Bronchial epithelial cell (primary cell): ENCODE measurements at places on chromosomes 11 and 22. TPM values are rescaled to one million over a fixed set of nuclear protein-coding genes. Genes with fewer than 3 reads are reported as not detected.

The C11orf98 gene
- total RNA-seq = 79.5 and 83.7 TPM in 2 replicates

The LRRC75B gene
- 4.2 and 5.5 TPM in 2 replicates for total RNA-seq

The WNT7B gene
- total RNA-seq = 18.2 and 23.9 TPM in 2 replicates

The CABP4 gene
- not detected in 2 replicates for total RNA-seq

The DDX6 gene
- total RNA-seq = 87.9 and 91.3 TPM in 2 replicates
